ENCODE measurements at places on chromosomes 11 and 22. TPM values are rescaled to one million over a fixed set of nuclear protein-coding genes. Genes with fewer than 3 reads are reported as not detected.

GRCh38 chr11:78586452-78587046 is 11.9 kb upstream of the NARS2 start:
- no peaks in the 10 kb centered on the region for H3K4me1 ChIP-seq
- no peaks in the 10 kb centered on the region for H3K27me3 ChIP-seq
- H3K27ac ChIP-seq: no peak overlapping the region
- no peak overlapping the region for H3K4me3 ChIP-seq

GRCh38 chr11:34495724-34496377 is 17.7 kb downstream of the ELF5 start:
- H3K4me3 ChIP-seq: no peak overlapping the region
- no peaks in the 10 kb centered on the region for H3K27me3 ChIP-seq
- H3K36me3 ChIP-seq: no peaks in the 10 kb centered on the region

GRCh38 chr11:83871054-83871453 is 584.9 kb upstream of the CCDC90B start:
- H3K27ac ChIP-seq: no peak overlapping the region
- no peak for DNase-seq
- no peak overlapping the region for H3K4me3 ChIP-seq
- H3K27me3 ChIP-seq: no peaks in the 10 kb centered on the region
- H3K36me3 ChIP-seq: no peaks in the 10 kb centered on the region

DNA sequence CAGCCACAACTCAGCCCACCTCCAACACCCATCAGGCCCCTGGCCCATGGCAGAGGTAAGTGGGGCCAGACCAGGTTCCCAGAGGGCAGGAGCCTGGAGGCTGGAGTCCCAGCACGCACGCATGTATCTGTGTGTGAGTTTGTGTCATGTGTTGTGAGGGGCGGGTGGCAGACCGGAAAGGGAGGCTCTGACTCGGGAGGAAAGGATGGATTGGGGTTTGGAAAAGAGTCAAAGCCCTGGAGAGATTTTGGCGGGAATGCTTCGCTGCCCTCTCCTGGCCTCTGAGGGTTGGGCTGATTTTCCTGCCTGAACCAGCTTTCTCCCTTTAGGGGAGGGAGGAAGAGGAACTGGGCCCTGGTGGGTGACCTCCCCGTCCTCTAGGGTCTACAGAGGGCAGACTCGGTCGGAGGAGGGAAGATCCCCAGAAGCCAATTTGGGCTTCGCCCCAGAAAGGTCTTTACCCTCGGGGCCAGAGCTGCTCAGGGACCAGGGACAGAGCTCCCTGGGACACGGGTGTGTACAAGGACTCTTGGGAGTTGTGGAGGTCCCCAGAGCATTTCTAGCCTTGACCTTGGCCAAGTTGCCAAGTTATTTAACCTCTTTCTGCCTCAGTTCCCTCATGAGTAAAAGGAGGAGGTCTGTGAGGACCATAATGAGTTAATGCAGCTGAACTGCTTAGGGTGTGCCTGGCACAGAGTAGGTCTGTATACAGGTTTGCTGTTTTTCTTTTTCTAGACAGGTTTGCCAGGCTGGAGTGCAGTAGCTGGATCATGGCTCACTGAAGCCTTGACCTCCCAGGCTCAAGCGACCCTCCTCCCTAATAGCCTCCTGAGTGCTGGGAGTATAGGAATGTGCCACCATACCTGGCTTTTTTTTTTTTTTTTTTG is 6.9 kb downstream of the C11orf68 start:
- DNase-seq: peak; percentile 75
- no peak overlapping the region for H3K4me3 ChIP-seq
- no peaks in the 10 kb centered on the region for H3K27me3 ChIP-seq
- H3K36me3 ChIP-seq: no peaks in the 10 kb centered on the region
- H3K27ac ChIP-seq: no peak overlapping the region
- H3K4me1 ChIP-seq: peaks cover 7% of the 10 kb centered on the region

DNA sequence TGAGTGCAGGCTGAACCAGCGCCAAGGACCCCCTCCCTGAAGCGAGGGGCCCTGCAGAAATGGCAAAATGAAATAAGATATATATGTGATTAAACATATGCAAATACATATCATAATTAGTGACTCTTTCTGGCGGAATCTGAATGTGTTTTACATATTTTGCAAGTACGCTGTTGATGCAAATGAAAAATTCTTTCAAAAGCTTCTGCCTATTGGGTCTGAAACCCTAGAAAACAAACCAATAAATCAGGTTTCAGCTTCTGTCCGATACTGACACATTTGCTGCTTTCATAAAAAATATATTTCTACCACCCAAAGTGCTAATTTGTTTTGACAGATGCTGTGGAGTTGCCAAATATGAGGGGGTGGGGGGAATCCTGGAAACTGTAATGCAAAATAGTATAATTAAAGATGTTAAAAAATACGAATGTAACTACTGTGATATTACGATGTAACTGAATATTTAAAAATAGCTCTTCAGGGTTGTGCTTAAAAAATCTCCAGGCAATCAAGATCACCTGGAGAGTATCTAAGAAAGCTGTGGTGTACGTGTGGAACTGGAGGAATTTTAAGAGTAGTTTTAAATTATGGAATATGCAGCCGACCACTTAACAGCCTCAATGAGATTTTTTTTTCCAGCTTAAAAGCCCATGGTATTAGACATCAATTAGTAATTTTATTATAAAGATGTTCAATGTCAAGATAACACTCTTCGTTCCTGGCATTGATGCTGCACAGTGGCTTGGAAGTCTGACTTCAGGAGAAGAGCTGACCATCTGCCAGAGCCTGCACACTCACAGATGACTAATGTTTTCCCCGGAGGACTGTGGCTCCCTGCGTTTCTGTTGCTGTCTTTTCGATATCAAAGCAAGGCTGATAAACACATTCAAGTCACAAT is 122.2 kb upstream of the RCN1 start:
- DNase-seq: no peak
- no peak overlapping the region for H3K4me3 ChIP-seq
- no peaks in the 10 kb centered on the region for H3K36me3 ChIP-seq
- no peaks in the 10 kb centered on the region for H3K27me3 ChIP-seq
- H3K4me1 ChIP-seq: no peaks in the 10 kb centered on the region

- no peak overlapping the region for H3K4me3 ChIP-seq
- no peak overlapping the region for H3K27ac ChIP-seq
- no peak for DNase-seq
- H3K36me3 ChIP-seq: no peaks in the 10 kb centered on the region
Observed at GRCh38 chr11:3197044-3197695, 21.4 kb downstream of the MRGPRG start.

DNA sequence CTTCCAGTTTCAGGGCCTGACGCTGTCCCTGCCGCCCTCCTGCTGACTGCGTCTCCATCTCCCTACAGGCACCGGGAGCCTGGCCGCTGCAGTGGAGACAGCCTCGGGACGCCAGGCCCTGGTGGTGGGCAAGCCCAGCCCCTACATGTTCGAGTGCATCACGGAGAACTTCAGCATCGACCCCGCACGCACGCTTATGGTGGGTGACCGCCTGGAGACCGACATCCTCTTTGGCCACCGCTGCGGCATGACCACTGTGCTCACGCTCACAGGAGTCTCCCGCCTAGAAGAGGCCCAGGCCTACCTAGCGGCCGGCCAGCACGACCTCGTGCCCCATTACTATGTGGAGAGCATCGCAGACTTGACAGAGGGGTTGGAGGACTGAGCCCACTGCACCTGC is 7.0 kb downstream of the PDXP start:
- H3K36me3 ChIP-seq: peaks cover 10% of the 10 kb centered on the region
- H3K4me1 ChIP-seq: peaks cover 7% of the 10 kb centered on the region
- H3K27ac ChIP-seq: no peak overlapping the region
- no peak overlapping the region for H3K4me3 ChIP-seq

DNA sequence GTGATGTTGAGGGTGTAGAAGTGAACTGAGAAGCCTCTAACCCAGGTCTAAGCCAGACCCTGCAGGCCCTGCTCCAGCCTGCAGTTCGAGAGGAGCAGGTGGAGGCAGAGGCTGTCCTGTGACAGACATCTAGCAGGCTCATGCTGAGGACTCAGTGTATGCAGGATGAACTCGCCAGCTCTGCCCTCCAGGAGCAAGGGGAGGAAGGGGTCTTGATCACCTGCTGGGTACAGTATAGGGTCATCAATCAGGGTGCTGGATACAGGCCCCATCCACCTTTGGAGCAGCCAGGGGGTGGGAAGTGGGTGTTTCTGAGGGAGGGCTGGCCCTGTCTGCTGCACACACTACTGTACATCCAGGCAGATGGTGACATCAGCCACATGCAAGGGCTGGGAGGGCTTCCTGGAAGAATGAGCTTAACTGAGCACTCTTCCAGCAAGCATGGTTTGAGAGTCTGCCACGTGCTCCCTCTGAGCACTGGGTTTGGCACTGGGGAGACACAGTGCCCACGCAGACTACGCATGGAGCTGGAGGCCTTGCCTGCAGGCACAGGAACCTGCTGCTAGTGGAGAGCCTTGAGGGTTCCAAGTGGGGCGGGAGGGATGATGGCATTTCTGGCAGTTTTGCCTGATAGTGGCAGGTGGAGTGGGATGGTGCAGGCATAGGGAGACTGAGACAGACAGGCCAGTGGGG is 9.2 kb downstream of the MAPK8IP1 start:
- H3K4me1 ChIP-seq: no peaks in the 10 kb centered on the region
- H3K27me3 ChIP-seq: no peaks in the 10 kb centered on the region
- no peak overlapping the region for H3K27ac ChIP-seq
- H3K36me3 ChIP-seq: no peaks in the 10 kb centered on the region

GRCh38 chr11:106446955-106447354 is 369.5 kb downstream of the AASDHPPT start:
- H3K27me3 ChIP-seq: no peaks in the 10 kb centered on the region
- no peak overlapping the region for H3K27ac ChIP-seq
- no peaks in the 10 kb centered on the region for H3K36me3 ChIP-seq
- no peak overlapping the region for H3K4me3 ChIP-seq
- DNase-seq: no peak

DNA sequence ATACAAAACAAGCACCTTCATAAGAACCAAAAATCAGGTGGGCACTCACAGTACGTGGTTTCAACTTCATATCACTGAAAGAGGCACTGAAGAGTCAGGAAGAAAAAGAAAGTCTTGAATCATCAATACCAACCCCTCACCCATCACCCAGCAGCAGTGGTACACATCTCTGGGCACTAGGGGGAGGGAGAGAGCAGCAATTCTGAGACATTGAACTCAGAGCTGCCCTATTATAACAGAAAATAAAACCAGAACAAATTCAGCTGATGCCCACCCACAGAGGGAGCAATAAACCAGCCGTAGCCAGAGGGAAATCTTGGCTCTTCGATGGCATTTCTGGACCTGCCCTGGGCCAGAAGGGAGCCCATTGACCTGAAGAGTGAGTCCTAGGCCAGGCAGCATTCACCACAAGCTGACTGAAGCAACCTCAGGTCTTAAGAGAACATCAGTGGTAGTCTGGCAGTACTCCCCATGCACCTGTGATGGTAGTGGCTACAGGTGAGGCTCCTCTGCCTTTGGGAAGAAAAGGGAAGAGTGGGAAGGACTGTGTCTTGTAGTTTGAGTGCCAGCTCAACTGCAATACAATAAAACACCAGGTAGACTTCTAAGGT is 42.2 kb upstream of the FAM181B start:
- no peak for DNase-seq
- H3K4me3 ChIP-seq: no peak overlapping the region
- no peak overlapping the region for H3K27ac ChIP-seq
- no peaks in the 10 kb centered on the region for H3K27me3 ChIP-seq
- no peaks in the 10 kb centered on the region for H3K4me1 ChIP-seq
- no peaks in the 10 kb centered on the region for H3K36me3 ChIP-seq

DNA sequence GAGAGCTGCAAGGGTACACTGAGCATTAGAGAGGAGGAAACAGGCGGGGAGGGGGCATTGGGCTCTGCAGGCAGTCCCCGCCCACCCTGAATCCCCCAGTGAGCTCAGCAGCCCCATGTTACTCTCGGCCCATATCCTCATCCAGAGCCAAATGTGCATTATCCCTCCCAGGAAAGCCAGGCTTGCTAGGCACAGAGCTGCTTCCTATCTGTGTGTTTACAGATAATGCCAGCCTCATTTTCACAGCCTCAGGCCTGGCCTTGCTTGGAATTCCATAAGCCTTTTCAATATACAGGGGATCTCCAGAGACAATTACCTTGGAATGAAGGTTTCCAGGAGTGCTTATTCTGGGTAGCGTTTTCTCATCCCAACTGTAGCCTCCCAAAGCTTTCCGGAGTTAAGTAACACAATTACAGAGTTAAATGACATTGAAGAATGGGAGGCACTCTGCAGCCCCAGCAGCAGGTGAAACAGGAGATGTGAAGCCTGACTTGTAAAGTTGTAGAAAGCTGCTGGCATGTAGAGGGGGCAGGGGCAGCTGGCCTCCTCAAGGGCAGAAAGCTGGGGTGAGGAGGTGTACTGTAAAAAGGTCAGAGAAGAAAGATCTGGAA is 91.5 kb upstream of the TBCEL start:
- H3K27me3 ChIP-seq: no peaks in the 10 kb centered on the region
- H3K27ac ChIP-seq: no peak overlapping the region
- DNase-seq: peak; percentile 88

GRCh38 chr11:100757646-100758045 is 70.6 kb downstream of the ARHGAP42 start:
- no peak for DNase-seq
- no peak overlapping the region for H3K4me3 ChIP-seq
- H3K27ac ChIP-seq: no peak overlapping the region
- H3K36me3 ChIP-seq: no peaks in the 10 kb centered on the region
- no peaks in the 10 kb centered on the region for H3K27me3 ChIP-seq
- no peaks in the 10 kb centered on the region for H3K4me1 ChIP-seq

DNA sequence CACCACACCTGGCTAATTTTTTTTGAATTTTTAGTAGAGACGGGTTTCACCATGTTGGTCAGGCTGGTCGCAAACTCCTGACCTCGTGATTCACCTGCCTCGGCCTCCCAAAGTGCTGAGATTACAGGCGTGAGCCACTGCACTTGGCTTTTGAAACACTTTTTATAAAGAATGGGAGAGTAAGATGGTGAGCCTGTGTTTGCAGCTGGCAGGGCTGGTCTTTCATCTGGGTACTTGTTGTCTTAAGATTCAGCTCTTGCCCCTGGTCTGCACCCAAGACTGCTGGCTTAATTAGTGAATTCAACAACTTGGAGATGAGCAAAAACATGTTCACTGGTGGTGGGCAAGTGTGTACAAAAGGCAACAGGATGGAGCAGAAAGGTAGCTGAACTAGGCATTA is 4.0 kb downstream of the TSPAN18 start:
- H3K4me3 ChIP-seq: no peak overlapping the region
- no peak overlapping the region for H3K27ac ChIP-seq
- DNase-seq: no peak
- no peaks in the 10 kb centered on the region for H3K36me3 ChIP-seq
- H3K4me1 ChIP-seq: peaks cover 12% of the 10 kb centered on the region

GRCh38 chr11:71136095-71136845 is 116.1 kb downstream of the SHANK2 start:
- no peaks in the 10 kb centered on the region for H3K36me3 ChIP-seq
- no peaks in the 10 kb centered on the region for H3K27me3 ChIP-seq
- H3K4me3 ChIP-seq: no peak overlapping the region
- H3K4me1 ChIP-seq: no peaks in the 10 kb centered on the region
- DNase-seq: no peak

- no peaks in the 10 kb centered on the region for H3K36me3 ChIP-seq
- DNase-seq: no peak
- no peak overlapping the region for H3K4me3 ChIP-seq
- no peaks in the 10 kb centered on the region for H3K4me1 ChIP-seq
- no peaks in the 10 kb centered on the region for H3K27me3 ChIP-seq
Observed at GRCh38 chr11:36385121-36385970, 89.3 kb downstream of the PRR5L start.

- H3K36me3 ChIP-seq: no peaks in the 10 kb centered on the region
- no peak overlapping the region for H3K27ac ChIP-seq
- peak; percentile 83 for DNase-seq
- no peaks in the 10 kb centered on the region for H3K27me3 ChIP-seq
- no peak overlapping the region for H3K4me3 ChIP-seq
Observed at GRCh38 chr11:16013649-16014275, 342.6 kb downstream of the SOX6 start.

The APOA1 gene
- not detected for total RNA-seq

The SLC5A1 gene
- 3.0 TPM for total RNA-seq

The ADM2 gene
- 8.0 TPM for total RNA-seq

The OR8G1 gene
- not detected for total RNA-seq

The BIRC3 gene
- total RNA-seq: 110 TPM

The NNMT gene
- total RNA-seq: 1,451 TPM

The PATE2 gene
- total RNA-seq: not detected

The PLA2G3 gene
- not detected for total RNA-seq

The ESAM gene
- 63.0 TPM for total RNA-seq

All from kidney (tissue), 22 donors.